ENCODE measurements at places on chromosomes 5 and 9. TPM values are rescaled to one million over a fixed set of nuclear protein-coding genes. Genes with fewer than 3 reads are reported as not detected.

STPG3 gene
- not detected for total RNA-seq

LCN15 gene
- total RNA-seq, result not detected

OR4F3 gene
- not detected for total RNA-seq

SPATA9 gene
- not detected for total RNA-seq

ST8SIA4 gene
- total RNA-seq, result 8.0 TPM

IFNA5 gene
- total RNA-seq, result 0.09 TPM

JAKMIP2 gene
- 0.09 TPM for total RNA-seq

ESM1 gene
- 214 TPM for total RNA-seq

SHB gene
- 28.9 TPM for total RNA-seq

DEPDC1B gene
- total RNA-seq, result 4.7 TPM

HAVCR1 gene
- not detected for total RNA-seq

HSPB3 gene
- total RNA-seq, result not detected

OLFML2A gene
- total RNA-seq, result 0.28 TPM

CARTPT gene
- total RNA-seq, result not detected

GRXCR2 gene
- not detected for total RNA-seq

PCDHGA6 gene
- 2.2 TPM for total RNA-seq

INSL4 gene
- not detected for total RNA-seq

DCTN3 gene
- 85.8 TPM for total RNA-seq
